ENCODE measurements at places on chromosomes 2 and 18.

DNA sequence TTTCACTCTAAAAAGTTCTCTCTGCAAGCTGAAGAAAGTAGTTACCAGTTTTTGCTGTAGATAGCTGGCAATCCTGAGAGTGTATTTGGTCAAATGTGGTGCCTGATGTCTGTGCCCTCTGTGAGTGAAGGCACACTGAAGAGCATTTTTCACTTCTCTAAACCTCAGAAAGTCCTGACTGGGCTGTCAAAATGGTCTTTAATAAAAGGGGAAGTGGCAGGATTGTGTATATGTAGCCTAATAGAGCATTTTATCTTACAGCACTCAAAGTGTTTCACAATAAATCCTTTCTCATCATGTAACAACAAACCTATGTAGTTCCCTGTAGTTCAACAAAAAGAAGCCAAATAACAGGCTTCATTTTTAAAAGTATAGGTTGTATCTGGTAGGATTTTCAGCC lies 1552.3 kb upstream of the SLC39A10 start:
- DNase-seq: no peak

- DNase-seq: no peak
Measured at GRCh38 chr2:109144721-109145120, 15.7 kb downstream of the SH3RF3 start.

GRCh38 chr2:157592948-157593347 lies 35.7 kb downstream of the ACVR1C start:
- DNase-seq: no peak

DNA sequence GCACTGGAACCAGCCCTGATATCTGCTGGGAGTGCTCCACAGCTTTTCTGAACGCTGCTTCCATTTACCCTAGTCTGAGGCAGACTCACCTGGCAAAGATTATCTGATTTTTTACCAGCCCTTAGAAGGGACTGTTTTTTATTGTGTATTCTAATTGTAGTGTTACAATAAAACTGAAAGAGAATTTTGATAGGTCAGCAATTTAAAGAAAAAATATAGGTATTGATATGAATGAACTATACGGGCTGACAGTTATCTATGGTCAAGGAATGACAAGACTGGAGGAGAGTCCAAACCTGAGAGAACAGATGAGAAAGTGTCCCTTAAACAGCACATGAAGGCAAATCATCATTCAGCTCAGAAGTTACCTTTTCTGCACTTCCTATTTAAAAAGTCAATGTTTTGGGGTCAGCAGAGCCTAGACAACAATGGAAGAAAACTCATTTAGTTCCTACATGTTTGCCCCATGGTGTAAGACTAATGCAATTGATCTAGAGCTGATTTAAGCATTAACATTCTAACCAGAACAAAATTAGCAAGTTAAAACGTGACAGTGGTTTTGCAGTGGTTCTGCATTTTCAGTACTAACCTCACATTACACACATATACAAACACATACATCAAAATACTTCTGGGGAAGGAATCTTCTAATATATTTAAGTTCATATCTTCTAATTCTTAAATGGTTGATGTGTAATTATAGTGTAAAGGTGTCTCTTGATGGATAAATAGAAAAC lies 500.9 kb downstream of the TGIF1 start:
- no peak for DNase-seq

GRCh38 chr2:223697892-223698645 lies 95.9 kb upstream of the SCG2 start:
- no peak for DNase-seq

- no peak for DNase-seq
Measured at GRCh38 chr2:78535395-78535794, 490.1 kb upstream of the REG3G start.

- DNase-seq: no peak
Measured at GRCh38 chr18:51195086-51195450, 2.4 kb downstream of the MEX3C start.

DNA sequence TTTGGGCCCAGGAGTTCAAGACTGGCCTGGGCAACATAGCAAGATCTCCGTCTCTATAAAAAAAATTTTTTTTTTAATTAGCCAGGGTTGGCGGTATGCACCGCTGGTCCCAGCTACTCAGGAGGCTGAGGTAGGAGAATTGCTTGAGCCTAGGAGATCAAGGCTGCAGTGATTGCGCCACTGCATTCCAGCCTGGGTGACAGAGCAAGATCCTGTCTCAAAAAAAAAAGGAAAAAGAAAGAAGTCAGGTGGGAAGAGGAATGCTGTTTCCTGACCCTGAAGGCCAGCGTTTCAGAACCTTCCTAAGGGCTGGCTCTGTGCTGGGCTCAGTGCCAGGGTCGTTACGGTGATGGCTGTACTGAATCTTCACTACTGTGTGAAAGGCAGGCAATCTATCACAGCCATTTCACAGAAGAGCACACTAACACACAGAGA lies 35.0 kb upstream of the AGAP1 start:
- no peak for DNase-seq

- no peak for DNase-seq
Measured at GRCh38 chr18:52715991-52716390, 376.0 kb downstream of the DCC start.

DNA sequence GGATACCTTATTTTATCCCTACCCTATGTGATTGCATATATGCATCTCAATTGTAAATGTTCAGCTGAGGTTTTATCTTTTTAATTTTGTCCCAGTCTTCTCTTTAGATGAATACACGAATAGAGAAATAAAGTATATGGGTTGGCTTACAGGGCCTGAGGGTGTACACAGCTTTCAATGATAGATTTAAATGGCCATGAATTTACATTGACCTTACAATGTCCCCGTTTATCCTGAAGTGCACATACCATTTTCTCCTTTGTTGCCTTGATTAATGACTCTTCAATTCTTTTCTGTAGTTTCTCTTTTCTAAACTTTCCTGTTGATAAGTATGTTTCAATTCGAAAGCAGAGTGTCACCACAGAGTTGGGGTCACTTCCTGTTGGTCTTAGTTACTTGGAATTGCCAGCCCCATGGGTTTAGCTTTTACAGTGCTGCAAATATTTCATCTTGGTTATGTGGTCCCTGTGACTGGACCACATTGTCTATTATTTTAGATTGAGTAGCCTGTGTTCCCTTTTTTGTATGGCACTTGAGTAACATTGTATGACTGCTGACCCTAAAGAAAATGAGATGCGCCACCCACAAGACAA lies 1616.3 kb upstream of the ACVR2A start:
- DNase-seq: no peak

DNA sequence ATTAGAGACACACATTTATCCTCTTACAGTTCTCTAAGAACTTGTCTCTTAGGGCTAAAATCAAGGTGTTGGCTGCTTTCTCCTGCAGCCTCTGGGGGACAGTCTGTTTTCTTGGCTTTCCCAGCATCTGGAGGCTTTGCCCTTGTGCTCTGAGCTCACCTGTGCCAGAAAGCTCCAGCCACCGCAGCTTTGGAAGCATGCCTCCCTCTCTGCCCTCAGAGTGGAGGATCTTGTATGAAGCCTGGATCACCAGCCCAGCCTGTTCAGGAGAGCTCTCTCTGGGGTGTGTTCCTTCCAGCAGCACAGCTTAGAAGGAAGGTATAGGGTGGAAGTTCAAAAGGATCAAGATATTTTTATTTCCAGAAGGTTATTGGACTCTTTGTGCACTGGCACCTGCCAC lies 53.1 kb upstream of the TPO start:
- no peak for DNase-seq

Measured in activated naive CD4-positive, alpha-beta T cell treated with anti-CD3 and anti-CD28 coated beads, Interleukin-2, amount 50 U/mL, for 16 hours (primary cell).